Hippocampal formation (tissue), 2 donors: ENCODE measurements at places on chromosomes 4 and X.

- no peak for DNase-seq
Measured at GRCh38 chrX:48022738-48023137, 15.9 kb downstream of the SPACA5 start.

- no peak for DNase-seq
Measured at GRCh38 chr4:168932138-168932537, 77.9 kb downstream of the CBR4 start.

DNA sequence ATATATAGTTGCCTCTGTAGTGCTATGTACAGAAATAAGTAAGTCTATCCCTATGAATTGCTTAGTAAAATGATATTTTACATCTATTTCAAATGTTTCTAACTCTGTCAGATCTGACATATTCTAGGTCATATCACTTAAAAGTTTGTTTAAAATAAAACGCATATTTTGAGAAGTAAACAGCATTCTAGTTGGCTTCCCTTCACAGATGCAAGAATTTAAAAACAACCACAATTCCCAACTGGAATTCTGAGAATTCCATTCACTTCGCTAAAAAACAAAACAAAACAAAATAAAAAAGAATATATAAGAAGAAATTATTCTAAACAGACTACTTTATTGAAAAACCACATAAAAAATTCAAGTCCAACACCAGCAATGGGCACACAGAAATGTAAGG is 126.0 kb downstream of the PPP3CA start:
- no peak for DNase-seq

GRCh38 chrX:57156397-57157049 is 19.3 kb upstream of the SPIN2A start:
- peak; percentile 21 for DNase-seq

GRCh38 chr4:38177641-38178391 is 217.6 kb downstream of the PTTG2 start:
- DNase-seq, result no peak

GRCh38 chrX:46366381-46367207 is 178.6 kb downstream of the ZNF674 start:
- DNase-seq, result no peak

GRCh38 chrX:40062525-40063155 is 35.1 kb downstream of the BCOR start:
- no peak for DNase-seq

DNA sequence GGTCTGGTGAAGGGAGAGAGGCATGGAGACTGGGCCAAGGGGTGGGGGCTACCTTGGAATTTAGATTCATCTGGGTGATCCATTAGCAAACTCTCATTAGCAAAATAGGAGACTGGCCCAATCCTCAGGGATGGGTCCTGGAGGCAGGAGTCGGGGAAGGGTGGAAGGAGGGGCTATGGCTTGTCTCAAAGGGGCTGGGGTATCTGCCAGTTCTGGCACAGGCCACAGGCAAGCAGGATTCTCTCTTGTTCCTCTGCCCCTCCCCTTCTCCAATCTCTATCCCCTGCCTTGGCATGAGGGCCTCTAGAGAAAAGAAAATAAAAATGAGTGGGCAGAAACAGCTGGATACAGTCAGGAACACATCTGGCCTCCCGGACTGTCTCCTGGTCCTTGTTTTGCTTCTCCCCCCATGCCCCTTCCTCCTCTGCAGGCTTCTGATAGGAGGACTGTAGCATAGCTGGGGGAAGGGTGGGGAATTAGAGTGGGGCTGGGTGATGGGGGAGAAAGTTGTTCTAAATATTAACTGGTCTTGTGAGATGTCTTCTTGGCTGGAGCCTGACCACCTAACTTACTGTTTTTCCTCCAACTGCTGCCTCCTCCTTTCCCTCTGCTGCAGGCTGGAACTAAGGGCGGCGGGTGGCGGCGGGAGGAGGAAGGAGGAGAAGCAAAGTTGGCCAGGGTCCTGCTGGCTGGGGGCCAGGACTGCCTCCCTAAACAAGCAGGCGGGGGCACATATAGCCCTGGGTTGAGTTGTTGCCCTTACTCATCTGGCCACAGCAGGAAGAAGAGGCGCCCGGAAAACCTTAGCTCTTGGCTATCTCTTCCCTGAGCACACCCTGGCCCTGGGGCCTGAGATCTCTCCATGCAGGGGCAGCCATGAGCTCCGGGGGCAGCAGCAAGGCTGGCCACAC is 53.3 kb upstream of the LAS1L start:
- DNase-seq, result peak; percentile 34

DNA sequence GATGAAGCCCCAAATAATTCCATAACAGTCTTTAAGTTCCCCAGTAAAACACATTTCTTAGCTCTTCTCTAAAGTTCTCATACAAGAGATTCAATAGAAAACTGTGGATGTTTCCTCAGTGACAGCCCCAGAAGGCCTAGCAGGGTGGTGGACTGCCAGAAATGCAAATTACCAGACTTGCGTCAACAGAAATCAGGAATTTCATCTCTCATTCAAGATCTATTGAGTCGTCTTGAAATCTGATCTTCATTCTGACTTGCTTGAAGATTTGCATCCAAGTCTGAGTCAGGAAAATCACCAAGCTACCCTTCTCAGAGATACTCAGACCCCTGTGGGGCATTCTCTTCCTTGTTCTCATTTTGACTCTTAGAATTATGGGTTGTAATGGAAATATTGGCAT is 68.9 kb upstream of the NDP start:
- no peak for DNase-seq

DNA sequence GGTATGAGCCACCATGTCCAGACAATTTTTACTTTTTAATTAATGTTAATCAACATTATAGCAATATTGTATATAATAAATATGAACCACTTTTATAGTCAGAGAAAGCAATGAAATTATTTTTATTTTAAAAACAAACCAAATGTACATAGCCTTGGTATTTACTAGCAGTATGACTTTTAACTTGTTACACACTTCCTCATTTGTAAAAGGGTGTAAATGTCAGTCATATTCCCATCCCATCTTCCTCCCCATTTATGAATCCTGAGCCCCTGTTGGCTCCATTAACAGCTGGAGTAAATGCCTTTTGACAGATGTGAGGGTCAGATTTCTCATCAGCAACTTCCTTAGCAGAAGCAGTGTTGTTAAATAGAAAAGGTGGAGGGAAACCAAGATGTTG is 179.6 kb upstream of the SPRY1 start:
- no peak for DNase-seq

- DNase-seq, result no peak
Measured at GRCh38 chr4:54189140-54189539, 40.0 kb upstream of the PDGFRA start.

GRCh38 chr4:47505666-47506065 is 20.6 kb downstream of the ATP10D start:
- DNase-seq, result no peak

GRCh38 chrX:84634201-84634782 is 132.0 kb upstream of the HDX start:
- no peak for DNase-seq

GRCh38 chr4:70778888-70779422 is 57.2 kb downstream of the RUFY3 start:
- no peak for DNase-seq

DNA sequence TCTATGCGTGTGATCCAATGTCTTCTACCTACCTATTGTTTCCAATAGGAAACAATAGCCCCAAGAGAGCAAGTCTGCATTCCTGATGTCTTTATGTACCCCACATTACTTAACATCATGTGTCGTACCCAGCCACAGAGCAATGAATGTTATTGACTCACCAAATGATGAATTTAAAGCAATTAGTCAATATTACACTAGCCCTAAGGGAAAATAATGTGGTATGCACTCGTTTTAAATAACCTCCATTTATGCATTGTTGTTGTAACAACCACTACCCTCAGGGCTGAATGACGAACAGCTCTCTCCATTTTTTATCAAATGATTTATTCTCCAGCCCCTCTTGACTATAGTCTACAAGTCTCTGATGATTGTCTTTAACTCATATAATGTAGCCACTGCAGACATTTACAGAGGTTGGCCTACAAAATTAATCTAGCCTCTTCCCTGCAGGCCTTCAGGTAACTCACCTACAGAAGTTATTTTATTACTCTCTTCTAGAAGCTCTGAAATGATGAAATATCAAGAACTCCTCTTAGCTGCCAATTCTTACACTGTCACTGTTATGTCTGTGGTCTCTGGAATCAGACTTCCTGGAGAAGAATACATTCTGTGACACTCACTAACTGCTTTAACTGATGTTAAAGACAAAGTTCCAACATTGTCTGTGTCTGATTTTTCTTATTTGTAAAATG is 601.7 kb upstream of the GRIA3 start:
- no peak for DNase-seq

DNA sequence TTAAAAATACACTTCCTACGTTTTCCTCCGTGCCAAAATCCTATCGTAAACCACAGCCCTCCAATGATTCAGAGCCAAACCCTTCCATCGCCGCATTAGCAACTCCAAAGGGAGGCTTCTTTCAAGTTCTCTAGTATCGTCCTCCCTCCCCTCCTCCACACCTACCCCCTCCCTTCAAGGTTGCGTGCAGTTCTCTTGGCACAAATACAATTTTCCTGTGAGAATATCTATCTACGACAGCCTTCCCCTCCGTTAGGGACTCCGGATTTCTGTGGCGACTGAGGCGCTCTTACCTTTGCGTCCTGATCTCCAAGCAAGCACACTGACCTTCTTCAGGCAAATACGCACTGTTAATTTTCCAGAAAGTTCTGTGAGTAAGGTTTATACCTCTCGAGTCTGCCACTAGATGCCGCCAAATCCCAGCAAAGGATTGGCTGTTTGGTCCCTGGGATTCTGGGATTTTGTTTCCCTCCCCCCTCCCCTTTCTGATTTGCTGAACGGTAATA is 1.2 kb upstream of the MORF4L2 start:
- peak; percentile 85 for DNase-seq

- DNase-seq, result no peak
Measured at GRCh38 chrX:49656533-49656932, 39.3 kb downstream of the PAGE1 start.

DNA sequence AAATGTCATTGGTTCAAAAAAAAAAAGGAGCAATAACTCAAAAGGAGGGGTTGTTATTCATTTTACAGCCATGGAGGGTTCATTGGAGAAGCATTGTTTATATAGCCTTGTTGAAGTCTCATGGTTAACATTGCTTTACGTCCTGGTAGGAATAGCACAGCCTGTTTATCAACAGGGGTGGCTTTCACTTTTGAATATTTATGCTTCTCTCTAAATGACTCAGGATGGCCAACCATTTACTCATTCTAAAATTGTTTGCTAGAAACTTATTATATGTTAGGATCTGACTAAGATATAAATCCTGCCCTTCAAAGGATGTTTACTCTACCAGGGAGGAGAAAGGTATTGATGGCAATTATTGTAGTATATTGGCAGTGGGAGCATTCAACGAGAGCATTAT is 534.1 kb upstream of the GALNTL6 start:
- no peak for DNase-seq

- no peak for DNase-seq
Measured at GRCh38 chr4:15689540-15689939, 7.9 kb downstream of the FAM200B start.

DNA sequence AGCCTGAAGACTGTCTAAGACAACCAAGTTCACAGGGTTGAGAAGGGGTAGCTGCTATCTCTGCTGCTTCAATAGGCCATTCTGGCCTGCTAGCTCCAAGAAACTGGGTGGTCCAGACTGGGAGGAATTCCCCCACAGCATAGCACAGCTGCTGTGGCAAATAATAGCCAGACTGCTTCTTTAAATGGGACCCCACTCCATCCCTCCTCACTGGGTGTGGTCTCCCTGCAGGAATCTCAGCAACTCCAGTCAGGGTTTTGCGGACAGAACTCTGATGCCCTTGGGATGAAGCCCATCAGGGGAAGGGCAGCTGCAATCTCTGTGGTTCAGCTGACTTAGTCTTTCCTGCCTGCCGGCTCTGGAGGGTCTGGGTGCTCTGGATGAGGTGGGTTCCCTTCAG is 1018.6 kb upstream of the DIAPH2 start:
- DNase-seq, result no peak

DNA sequence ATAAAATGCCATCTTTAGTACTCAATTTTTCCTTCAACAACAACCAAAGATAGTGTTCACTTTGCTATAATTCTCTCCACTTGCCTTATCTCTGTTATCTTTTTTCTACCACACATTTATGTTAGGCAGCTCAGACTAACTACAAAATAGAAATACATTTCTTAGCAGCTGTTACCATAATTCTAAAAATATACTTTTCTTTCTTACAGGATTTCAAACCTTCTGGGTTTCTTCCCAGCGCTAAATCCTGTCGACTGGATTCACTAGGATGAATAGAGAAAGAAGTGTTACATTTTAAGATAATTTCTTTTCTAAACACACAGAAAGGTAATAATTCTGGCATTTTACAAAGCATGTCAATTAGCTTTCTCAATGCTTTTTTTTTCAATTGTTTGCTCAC is 105.5 kb upstream of the GK2 start:
- no peak for DNase-seq

- DNase-seq, result no peak
Measured at GRCh38 chr4:180900781-180901180, 1342.4 kb upstream of the TENM3 start.

DNA sequence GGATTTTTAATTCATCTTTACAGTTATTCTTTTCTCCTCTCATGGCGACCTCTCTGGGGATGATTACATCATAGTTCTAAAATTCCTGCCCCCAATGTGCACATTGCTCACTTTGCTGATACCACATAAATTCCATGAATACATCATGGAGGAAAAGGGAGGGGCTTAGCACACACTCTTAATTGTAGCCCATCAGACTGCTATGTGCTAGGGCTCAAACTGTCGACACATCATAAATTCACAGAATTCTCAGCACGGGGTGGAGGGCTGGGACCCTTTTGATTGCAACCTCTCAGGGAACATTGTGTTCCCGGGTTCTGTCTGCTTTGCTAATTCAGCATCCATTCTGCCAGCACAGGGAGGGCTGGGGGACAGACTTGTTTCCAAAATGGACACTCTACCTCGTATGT is 592.9 kb downstream of the BCOR start:
- DNase-seq, result no peak

GRCh38 chr4:7199129-7199725 is 6.9 kb downstream of the SORCS2 start:
- no peak for DNase-seq

- DNase-seq, result no peak
Measured at GRCh38 chr4:183610613-183611012, 48.4 kb downstream of the RWDD4 start.

GRCh38 chr4:25233194-25233593 is 639 bp upstream of the PI4K2B start:
- no peak for DNase-seq

DNA sequence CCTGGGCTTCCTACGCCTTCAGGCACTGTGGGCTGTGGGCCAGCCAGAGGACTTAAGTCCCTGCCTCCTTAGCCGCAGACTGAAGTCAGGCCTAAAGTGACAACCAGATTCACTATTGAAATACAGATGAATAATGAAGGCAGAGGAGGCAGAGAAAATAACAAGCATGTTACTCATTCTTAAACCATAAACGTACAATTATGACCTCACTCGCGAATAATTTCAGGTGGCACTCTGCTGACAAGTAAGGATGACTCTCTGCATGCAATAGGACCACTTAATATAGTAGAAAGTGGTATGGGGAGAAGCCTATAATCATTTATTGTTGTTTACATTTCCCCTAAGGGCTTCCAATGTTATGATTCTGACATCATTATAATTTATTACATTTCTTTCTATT is 409.2 kb upstream of the FGF13 start:
- no peak for DNase-seq

GRCh38 chr4:150598909-150599308 is 17.0 kb downstream of the MAB21L2 start:
- no peak for DNase-seq
